ENCODE measurements at places on chromosomes 12 and 14.

GRCh38 chr12:1995205-1995896, 8.9 kb downstream of the DCP1B start:
- DNase-seq, result no peak

DNA sequence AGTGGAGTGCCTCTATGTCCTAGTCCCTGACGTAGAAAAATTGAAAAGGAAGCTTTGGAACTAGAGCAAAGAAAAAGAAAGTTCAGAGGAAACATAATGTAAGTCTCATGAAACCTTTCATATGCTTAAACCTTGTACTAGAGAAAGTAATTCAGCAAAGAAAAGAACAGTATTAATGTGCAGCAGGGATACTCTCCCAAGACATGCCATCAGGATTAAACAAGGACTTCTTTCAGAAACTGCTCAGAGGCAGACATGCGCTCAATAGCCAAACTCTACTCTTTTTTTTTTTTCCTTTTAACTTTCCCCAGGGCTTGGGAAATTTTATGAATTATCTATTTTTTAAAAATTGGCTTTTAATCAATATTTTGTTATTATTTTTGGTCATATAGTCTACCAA, 7.1 kb upstream of the ASB8 start:
- DNase-seq, result no peak

DNA sequence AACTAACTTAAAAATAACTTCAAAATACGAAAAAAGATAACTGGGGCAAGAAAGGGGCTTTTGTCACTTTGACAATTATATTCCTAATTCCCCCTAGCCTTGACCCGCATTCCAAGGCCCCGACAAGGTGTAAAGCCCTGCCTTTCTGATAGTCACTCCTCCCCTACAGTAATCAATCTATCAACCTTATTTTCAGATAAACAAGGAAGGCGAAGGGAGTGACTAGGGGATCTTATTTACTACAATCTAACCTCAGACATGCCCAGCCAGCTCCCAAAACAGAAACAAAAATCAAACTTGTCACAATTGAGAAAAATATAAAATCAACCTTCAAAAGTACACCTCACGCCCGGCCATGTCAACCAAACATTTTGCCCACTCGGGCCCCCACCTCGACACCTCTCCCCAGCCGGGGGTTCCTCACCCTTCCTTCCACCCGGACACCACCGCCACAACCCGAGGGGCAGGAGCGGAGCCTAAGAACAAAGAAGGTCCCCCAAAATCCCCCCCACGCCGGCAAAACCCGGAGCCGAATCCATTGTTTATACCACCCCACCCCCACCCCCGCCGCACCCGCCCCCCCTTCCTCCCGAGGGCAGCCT, 562 bp downstream of the ZFYVE1 start:
- no peak for DNase-seq

DNA sequence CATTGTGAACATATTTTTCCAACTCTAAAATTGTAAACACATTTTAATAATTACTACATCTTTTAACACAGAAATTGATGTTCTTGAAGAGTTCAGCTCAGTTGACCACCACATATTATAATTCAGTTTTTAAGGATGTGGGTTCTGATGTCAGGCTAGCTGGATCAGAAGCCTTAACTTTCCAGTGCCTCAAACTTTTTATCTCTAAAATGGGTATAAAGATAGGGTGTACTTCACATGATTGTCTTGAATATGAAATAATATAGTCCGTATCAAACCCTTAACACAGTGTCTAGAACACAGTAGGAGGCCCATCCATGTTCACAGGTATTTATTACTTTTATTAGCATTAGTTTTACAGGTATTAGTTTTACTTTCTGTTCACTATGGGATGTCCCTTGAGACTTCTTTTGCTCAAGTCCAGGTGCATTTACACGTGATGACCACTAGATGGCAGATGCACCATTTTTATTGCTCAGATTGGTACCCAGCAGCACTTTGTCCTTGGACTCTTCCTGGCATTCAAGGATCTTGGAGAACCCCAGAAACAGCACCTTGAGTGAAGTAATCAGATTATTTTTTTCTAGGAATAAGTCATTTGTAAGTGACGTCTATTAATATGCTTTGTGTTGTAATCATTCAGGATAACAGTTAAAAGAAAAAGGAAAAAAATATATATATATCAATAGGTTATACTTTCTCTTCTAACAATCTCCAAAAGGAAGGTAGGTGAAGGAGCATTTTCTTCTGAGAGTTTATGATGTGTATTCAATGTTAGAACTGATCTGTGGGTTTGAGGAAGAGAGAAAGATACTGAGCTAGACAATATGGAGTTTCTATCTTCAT, 580.2 kb downstream of the ETNK1 start:
- DNase-seq, result peak; percentile 44

DNA sequence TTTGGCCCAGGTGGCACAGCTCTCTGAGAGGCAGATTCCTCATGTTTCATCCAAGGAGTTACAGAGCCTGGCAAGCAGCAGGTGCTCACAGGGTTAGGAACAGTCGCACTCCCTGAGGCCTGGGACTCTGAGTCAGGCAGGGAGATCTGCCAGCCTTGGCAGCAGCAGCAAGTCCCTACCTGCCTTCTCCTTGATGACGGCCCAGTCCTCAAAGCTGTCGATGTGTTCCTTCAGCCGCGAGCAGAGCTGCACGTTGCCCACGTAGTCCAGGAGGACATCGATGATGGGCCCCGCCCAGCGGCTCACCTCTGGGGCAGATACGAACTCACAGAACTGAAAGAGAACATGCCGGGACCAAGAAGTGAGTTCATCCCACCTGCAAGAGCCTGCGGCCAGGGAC, 10.4 kb downstream of the FAM181A start:
- DNase-seq, result no peak

GRCh38 chr12:123106640-123107359, 44.1 kb downstream of the PITPNM2 start:
- DNase-seq, result peak; percentile 33
